ENCODE measurements at places on chromosomes 13 and 19.

DNA sequence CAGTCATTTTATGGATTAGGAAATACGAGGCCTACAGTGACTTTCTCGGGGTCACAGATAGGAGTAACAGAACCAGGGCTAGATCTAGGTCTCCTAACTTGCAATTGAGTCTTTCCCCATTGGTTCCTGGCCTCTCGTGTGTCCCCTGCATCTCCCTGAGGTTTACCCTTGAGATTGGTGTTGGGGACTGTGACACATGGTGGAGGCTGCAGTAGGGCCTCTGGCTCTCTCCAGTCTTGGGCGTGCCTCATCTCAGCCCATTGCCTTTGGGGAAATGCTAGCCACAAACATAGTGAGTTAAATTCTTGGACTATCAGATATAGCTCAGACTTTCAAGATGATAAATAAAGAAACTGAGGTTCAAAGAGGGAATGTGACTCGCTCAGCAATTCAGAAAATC lies 212.1 kb downstream of the KCNRG start:
- DNase-seq, result no peak

DNA sequence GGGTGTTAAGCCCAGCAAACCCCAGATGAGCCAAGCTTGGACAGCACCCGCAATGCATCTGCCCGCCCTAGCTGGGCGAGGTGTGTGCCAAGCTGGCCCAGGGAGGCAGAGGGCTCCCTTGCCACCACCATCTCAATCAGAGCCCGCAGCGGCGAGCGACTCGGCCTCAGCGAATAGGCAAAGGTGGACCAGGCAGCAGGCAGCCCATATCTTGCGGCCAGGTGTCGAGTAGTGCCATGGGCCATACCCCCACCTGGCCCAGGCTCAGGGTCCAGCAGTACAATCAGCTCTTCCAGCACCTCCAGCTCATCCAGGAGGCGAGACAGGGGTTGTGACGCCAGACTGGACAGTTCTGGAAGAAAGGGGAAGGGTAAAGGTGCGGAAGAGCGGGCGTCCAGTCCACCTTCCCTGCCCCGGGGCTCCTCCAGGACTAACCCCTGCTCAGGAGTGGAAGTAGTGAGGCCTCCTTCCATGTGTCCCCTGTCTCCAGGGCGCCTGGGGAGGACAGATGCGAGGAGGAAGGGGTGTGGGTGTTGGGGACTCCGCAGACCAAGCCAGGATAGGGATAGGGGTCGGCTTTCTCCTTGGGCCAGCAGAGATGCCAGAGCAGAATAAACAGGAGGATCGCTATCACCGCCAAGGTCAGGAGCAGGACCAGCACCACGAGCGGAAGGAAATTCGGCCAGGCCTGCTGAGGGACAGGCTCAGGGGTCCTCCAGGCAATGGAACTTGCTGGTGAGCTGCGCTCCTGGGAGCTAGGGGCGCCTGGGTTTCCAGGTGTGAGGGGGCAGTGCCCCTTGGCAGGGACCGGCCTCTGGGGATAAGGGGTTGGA lies 2.8 kb downstream of the IGFLR1 start:
- DNase-seq, result no peak

GRCh38 chr13:48434200-48434599 lies 21.3 kb upstream of the LPAR6 start:
- DNase-seq, result no peak

DNA sequence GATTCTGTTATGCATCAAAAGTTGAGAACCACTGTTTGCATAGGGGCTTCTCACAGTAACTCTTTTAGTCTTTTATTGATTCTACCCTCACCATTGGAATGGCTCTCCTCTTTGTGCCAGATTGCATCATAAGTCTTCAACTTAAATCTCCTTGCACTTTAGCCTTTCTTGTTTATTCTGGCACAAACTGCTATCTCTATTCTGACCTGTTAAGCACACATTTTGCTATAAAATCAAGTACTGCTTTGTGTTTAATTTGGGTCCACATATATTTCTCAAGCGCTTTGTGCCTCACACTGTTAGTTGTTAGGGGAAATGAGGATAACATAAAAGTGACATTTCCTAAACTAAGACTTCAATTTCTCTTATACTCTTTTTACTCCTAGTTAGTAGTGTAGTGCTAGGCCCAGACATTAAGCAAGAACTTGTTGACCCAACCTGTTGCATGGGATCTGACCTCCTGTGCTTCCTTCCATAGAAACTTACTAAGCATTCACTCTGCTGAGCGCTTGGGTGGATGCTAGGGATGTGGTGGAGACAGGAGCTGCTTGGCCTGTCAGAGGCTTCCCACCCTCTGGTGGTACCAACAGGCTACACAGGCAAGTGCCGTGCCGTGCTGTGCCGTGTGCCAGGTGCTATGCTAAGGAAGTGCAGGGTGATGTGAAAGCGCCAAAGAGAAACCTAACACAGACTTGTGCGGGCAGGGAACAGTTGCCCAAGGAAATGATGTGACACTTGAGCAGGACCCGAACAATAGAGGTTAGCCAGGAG lies 1.2 kb downstream of the UTP14C start:
- DNase-seq, result no peak

DNA sequence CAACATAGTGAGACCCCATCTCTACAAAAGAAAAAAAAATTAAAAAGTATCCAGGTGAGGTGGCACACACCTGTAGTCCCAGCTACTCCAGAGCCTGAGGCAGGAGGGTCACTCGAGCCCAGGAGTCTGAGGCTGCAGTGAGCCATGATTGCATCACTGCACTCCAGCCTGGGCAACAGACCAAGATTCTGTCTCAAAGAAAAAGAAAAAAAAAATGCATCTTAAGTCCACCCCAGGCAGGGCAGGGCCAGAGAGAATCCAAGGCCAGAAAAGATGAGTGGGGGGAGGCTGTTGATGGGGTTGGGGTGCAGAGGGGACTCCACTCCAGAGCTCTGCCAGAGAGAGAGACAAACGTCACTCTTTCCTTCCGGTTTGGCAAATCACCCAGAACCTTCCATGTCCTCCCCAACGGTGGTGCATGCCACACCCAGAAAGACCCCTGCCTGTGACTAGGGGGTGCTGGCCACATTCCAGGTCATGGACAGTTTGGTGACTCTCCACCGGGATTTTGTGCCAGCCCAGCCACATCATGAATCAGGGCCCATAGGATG lies 431 bp downstream of the FUT3 start:
- DNase-seq, result no peak

GRCh38 chr13:21639561-21639960 lies 31.3 kb upstream of the FGF9 start:
- no peak for DNase-seq

GRCh38 chr13:32334671-32335070 lies 19.4 kb downstream of the BRCA2 start:
- no peak for DNase-seq

GRCh38 chr13:39486758-39487157 lies 116.2 kb downstream of the LHFPL6 start:
- no peak for DNase-seq

Data from stimulated activated CD4-positive, alpha-beta T cell treated with anti-CD3 and anti-CD28 coated beads, Interleukin-1b, Interleukin-23, amount 100 ng/mL, for 1 hour (primary cell).